ENCODE measurements at places on chromosomes 6 and 20.

DNA sequence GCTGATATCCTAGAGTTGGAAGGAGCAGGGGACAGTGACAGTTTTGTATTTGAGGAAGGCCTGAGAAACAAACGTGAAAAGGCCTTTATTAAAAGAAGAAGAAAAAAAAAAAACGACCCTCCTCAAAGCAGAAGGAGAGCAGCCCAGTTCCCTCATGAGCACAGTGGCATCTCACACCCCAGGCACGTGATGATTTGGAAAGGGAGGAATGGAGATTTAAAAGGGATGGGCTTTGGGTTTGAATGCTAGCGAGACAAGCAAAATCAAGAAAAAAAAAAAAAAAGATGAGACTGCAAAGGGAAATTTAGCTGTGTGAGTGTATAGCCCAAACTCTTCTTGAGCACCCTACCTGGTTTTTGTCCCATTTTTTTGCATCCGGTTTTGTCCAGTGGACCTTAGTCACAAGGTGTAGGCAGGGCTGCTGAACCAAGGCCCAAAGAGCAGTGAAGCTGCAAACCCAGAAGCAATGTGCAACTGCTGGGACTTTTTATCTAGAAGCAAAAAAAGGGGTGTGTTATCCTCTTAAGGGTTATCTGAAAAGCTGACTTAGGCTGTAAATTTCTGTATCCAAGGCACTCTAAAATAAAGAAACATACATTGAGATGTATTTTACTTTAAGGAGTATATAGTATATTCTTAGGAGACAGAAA is 54.5 kb upstream of the RREB1 start:
- DNase-seq, result no peak

DNA sequence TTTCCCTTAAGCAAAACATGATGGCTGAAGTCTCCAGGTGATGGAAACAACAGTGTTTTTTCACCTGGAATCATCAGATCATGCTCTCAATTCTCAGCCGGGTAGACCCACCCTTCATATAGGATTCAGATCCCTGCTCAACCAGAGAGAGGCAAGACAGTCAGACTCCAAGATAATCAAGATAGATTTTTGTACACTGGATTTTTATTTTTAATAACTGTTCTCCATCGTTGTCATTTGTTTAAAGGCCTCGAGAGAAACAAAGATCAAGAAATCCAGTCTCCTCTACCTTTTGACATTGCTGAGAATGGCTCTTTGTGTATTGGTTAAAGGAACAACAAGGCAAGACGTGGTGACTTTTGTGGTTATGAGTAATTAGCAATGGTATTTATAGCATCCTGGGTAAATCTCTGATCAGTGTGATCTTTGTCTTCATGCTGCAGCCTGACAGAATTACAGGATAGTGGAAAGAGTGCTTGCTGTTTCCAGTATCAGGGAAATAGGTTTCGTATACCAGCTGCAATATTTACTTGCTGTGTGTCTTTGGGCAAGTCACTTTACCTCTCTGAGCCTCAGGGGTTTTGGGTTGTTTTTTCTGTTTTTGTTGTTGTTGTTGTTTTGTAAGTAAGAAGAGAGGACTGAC is 29.9 kb downstream of the ID4 start:
- DNase-seq, result no peak

DNA sequence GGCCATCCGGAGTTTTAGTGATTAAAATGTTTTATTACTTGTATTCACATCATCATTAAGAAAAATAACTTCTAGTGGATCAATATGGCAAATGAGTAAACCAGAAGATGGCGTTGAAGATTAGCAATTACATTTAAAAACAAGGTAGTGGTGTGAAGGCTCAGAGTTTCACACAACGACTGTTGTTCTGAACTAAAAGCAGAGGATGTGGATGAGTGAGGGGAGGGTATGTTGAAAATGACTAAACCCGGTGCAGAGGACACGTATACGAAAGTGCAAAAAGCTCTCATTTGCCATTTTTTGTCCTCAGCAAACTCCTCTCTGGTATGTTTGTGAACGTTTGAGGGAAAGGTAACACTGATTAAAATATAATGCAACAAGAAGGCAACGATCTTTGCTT is 1.9 kb upstream of the IRF4 start:
- DNase-seq, result no peak

DNA sequence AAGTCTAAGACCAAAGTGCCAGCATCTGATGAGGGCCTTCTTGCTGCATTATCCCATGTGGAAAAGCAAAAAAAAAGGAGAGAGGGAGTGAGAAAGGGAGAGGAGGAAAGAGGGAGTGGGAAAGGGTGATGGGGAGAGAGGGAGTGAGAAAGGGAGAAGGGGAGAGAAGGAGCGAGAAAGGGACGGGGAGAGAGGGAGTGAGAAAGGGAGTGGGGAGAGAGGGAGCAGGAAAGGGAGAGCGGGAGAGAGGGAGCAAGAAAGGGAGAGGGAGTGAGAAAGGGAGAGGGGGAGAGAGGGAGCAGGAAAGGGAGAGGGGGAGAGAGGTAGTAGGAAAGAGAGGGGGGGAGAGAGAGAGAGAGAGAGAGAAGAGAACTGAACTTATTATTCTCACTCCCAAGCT is 241.1 kb upstream of the RIMS1 start:
- no peak for DNase-seq

GRCh38 chr6:157266274-157267101 is 56.8 kb downstream of the TMEM242 start:
- no peak for DNase-seq

GRCh38 chr6:28490205-28490890 is 25.2 kb downstream of the GPX6 start:
- DNase-seq, result no peak

DNA sequence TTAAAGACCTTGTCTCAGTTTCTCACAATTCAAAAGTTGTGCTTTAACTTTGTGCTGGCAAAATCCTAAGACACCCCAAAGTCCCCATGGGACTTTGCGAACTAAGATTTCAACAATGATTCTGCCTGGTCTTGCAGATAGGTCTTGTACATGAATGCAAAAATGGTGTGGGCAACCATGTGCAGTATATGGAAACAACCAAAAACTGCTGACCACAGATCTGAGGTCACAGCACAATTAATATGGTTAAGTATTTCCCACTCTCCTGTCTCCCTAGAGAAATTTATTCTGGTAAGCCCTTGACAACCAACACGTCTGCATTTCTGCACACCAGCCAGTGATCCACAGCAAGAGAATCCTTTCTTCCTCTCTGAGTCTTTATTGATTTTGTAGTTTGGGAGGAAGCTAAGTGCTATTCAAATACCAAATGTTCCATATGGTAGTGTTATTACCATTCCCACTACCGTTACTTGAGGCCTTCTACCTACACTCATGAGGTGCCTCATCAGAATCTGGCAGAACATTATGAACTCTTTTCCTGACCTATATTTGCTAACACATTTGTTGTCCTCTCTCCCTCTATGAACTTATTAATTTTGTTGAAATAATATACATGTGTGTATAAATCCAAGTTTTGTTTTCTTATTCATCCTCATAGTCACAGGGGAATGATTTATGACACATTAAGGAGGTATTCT is 178.7 kb downstream of the ATXN1 start:
- no peak for DNase-seq

DNA sequence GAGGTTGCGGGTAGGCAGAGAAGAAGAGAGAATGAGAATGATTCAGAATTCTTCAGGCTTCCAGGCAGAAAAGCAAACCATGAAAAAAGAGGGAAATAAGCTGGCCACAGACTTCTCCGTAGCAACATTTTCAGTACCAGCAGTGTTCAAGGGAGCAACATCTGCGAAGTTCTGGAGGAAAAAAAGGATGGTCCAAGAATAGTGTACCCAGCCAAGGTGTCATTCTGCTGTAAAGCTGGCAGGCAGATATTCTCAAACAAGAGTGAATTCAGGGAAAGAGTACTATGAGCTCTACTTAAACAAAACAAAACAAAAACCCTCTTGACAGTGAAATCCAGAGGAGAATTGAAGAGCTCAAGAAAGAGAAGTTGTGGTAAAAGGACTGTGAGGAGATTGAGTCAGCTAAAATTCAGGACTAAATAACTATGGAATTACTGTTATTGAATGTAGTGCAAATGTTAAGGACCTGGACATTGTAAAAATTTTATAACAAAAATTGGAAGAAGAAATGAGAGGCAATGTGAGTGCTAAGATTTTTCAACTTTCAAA is 86.5 kb downstream of the ATRN start:
- DNase-seq, result no peak

DNA sequence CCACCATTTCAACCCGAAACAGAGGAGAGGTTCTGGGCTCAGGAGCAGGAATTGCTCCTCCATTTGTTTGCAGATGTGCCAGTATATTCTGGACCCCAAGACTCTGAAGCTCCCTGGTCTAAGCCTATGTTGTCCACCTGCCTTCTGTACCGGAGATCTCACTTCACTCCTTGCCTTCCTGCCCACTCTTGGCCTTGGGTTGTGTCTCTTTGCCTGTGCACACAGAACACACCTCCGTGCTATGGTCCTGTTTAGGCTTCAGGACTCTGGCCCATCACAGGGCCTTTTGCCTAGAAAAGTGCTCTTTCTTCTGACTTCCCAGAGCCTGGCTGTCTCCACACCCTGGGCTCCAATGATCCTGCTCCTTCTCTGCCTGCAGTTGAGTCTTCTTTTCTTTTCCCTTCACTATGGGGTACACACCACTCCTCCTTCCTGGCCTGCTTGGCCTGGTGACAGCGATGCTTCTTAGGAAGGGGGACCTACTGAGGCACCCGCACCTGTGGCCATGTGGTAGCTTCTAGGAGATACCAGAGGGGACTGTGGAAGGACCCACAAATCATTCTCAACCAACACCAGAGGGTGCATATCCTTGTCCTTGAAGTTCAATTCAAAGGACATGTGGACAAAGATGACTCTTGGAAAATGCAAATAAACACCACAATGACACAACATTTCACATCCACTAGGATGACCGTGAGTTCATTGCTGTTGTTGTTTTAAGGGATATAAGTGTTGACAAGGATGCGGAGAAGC is 75.1 kb downstream of the FOXA2 start:
- DNase-seq, result no peak

- no peak for DNase-seq
Measured at GRCh38 chr6:63985223-63985622, 349.6 kb downstream of the PHF3 start.
